NCI-H1417 (cell line): ENCODE measurements at places on chromosomes 2 and 18.
A peak's percentile ranks its signal among the peaks of the same experiment; 100 is the strongest.

- no peak for DNase-seq
Measured at GRCh38 chr2:43745457-43745856, 28.4 kb upstream of the DYNC2LI1 start.

GRCh38 chr2:144621266-144621665 lies 101.3 kb upstream of the ZEB2 start:
- no peak for DNase-seq

- no peak for DNase-seq
Measured at GRCh38 chr2:86189782-86190416, 5.4 kb downstream of the IMMT start.

DNA sequence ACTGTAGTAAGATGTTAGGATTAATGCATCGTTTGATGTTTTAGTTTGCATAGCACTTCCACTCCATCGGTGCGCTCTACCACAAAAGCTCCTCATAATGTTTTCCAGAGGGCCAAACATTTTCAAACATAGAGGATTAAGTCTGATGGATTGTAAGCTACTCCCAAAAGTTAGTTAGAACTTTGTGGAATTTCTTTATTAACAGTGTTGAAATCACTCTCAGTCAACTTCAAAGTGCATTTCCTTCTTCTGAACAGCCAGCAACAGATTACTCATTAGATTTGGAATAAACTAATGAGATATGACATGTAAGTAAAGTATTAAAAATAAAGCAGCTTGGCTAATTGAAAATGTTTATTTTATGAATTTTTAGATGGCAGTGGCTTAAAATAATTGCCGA lies 30.1 kb upstream of the CTAGE1 start:
- DNase-seq = no peak

DNA sequence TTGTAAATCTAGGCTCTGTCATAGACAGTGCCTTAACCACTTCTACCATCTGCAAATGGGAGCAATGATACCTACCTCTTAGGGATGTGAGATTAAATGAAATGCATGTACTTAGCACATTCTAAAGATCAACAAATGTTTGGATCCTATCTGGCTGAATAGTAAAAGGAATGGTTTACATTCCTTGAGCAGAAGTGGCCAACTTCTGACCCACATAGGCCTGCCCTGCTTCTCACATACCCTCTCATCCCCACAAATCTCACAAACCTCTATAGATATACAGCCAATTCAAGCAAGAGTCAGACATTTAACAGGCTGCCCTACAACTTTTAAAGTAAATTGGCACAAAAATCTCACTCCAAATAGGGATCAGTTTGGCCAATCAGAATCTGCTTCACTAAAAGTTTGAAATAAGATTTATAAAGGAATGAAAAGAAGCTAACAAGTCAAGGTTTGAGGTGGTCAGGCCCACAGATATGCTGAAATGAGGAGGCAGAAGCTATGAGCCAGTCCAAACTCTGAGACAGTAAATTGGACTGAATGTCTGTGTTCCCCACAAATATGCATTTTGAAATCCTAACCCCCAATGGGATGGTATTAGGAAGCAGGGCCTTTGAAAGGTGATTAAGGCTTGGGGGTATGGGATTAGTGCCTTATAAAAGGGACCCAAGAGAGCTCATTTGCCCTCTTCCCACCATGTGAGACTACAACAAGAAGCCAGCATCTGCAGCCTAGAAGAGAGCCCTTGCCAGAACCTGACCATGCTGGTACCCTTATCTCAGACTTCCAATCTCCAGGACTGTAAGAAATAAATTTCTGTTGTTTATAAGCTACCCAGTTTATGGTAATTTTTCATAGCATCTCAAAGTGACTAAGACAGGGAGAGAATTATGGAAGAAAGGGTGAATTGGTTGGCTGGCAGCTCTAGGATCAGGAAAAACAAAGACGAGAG lies 227.8 kb upstream of the RBMS1 start:
- DNase-seq = no peak

DNA sequence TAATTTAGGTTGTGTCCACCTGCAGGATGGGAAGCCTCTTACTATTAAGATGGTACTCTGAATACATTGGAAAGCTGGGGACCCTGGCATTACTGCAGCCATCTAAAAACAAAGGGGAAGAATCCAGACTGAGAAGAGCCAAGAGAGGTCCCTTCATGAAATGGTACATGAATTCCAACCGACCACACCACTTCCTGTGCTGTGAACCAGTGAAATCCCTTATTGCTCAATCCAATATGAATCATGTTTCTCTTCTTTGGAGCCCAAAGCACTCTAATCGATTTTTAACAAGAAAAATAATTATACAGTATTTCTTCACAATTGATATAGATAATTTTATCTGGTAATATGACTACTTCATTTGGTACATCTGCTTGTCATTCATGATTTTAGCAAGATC lies 479.7 kb upstream of the RAB6C start:
- DNase-seq = no peak

DNA sequence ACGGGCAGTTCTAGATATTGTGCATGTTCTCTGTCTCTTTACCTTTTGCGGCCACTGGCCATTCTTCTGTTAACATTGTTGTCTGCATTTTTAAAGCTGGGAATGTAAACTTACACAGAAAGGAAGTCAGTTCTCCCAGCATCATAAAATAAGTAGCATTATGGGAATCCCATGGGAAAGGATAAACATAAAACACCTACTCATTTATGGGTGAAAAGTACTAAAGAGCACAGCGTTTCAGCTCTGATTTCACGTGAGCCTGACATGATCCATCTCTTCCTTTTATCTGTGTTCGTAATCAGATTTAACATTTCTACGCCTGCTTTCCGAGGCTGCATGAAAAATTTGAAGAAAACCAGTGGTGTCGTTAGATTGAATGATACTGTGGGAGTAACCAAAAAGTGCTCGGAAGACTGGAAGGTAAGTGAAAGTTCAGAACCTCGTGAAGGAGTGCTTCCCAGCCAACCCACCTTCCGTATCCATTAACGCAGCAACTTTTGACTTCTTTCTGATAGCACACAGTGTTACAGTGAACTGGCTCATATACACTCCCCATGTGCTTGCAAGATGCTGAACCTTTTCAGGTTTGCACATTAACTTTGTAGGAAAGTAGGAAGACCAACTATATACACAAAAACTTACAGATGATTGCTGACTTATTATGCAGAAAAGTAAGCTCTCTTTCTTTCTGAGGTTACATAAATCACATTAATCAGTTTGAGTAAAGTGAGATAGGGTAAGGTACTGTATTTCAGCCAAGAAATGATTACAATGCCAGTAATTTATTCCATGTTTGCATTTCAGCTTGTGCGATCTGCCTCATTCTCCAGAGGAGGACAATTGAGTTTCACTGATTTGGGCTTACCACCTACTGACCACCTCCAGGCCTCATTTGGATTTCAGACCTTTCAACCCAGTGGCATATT lies 86.5 kb upstream of the TTC39C start:
- no peak for DNase-seq

GRCh38 chr2:26016012-26016705 lies 17.7 kb upstream of the RAB10 start:
- DNase-seq = no peak

DNA sequence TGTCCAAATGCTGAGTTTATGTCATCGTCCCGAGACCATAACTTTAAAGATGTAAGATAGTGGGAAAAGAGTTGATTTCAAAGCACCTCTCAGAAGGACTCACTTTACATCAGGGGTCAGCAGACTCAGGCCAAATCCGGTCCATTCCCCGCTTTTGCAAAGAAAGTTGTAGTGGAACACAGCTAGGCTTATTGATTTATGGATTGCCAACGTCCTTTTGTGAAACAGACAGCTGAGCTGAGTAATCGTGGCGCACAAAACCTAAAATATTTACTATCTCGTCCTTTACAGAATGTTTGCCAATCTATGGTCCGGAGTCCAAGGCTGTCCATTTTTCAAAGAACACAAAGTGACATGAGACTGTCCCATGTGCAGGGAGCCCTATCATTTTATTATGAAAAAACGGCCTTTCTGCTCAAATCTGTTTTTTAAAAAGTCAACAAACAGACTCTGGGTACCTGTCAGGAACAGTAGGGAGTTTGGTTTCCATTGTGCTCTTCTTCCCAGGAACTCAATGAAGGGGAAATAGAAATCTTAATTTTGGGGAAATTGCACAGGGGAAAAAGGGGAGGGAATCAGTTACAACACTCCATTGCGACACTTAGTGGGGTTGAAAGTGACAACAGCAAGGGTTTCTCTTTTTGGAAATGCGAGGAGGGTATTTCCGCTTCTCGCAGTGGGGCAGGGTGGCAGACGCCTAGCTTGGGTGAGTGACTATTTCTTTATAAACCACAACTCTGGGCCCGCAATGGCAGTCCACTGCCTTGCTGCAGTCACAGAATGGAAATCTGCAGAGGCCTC lies at the start of gene IL1RN:
Gene IL1RN, plus strand, starts transcription at position 754 of the 801 bp plus-strand sequence. Its CDS starts 27 bp downstream, at position 781.
- no peak for DNase-seq

DNA sequence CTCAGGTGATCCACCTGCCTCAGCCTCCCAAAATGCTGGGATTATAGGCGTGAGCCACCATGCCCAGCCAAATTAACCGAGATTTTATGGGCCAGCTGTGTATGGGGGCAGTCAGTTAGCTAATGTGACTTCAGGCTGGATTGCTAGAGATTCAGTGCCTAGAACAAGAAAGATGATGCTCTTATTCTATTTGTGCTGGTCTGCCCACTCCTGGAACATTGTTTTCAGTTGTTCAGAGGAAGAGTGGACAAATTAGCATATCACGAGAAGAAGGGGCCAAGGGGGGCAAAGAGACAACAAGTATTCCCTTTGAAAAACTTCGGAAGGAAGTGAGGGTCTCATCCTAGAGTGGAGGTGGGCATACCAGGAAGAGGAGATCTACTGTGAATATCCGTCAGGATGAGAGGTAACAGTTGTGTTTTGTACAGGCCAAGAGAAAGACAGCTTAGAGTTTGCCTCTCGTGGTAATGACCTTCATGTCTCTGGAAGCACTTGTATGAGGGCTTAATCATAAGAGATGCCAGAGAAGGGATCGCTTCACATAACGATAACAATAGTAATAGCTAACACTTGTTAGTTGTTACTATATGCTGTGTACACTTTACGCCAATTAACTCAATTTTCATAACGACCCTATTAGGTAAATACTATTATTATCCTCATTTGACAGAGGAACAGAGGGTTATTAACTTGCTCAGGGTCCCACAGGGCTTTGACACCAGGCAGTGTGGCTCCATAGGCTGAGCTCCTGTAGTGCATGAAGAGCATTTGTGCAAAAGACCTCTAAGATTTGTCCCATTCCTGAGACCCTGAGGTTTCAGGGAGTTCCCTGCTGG lies 138.3 kb downstream of the DDX1 start:
- DNase-seq = peak; percentile 57

GRCh38 chr2:74873012-74873665 lies 39.2 kb downstream of the HK2 start:
- no peak for DNase-seq

DNA sequence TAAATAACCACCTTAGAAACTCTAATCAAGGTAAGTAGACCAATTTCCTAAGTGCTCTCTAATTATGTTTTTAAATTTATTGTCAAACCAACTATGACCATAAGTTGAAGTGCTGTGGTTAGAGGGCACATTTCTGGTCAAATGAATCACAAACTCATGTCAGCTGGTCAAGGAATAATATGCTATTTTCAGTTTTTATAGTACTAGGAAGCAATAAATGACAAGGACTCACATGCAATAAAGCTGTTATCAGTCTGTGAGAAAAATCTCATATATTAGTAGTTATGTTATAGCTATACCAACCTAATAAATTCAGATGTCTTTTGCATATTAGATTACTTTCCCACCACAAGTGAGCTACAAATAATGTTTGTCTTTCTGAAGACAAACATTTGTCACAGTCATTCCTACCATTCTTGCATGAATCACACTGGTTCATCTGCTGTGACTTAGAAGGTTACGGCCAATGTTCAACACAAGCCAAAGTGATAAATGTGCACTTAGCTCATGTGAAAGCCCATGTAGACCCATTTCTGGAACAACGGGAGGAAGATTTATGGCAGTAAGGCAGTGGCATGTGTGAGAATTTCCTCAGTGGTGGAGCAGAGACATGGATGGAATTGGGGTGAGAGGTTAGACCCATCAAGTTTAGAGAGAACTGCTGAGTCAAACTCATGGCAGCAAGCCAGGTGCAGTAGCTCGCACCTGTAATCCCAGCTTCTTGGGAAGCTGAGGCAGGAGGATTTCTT lies 27.4 kb upstream of the CCNYL1 start:
- DNase-seq = no peak
